Stimulated activated CD8-positive, alpha-beta memory T cell treated with anti-CD3 and anti-CD28 coated beads, Interleukin-7, amount 100 ng/mL, for 24 hours (primary cell): ENCODE measurements at places on chromosomes 12 and 14.

- DNase-seq = no peak
Observed at GRCh38 chr12:57894399-57895292, 46.7 kb upstream of the ATP23 start.

DNA sequence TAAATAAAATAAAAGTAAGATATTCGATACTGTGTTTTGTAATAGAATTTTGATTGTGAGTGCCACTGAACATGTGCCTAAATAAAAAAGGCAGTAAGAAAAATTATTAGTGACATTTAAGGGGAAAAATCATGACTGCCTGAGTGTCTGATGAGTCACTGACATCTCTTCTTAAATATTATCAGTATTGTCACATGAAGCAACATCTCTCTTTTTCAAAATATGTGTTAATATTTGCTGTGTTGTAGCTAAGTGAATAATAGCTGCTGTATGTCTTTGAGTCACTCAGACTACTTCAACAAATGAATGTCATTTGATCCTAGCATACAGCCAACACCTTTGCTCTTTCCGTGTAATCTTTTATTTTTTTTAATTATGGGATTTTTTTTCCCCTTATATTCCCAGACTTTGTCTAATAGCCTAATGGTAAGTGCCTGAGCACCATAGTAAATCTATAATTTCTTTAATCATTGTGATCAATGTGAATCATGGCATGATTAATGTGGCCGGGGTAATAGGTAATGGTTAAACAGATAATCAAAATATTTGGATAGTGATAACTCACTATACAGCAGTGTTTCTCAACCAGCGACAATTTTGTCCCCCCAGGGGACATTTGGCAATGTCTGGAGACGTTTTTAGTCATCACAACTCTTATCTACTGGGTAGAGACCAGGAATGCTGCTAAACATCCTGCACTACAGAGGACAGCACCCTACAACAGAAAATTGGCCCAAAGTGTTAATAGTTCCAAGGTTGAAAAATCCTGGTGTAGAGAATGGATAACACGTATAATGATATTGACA lies 11.7 kb upstream of the OTX2 start:
- no peak for DNase-seq

GRCh38 chr12:53677016-53677799 lies 1.3 kb upstream of the ATP5MC2 start:
- DNase-seq = no peak

GRCh38 chr14:36773136-36773540 lies 111.5 kb downstream of the PAX9 start:
- DNase-seq = no peak

GRCh38 chr14:54622192-54622958 lies 55.4 kb downstream of the SAMD4A start:
- DNase-seq = no peak

DNA sequence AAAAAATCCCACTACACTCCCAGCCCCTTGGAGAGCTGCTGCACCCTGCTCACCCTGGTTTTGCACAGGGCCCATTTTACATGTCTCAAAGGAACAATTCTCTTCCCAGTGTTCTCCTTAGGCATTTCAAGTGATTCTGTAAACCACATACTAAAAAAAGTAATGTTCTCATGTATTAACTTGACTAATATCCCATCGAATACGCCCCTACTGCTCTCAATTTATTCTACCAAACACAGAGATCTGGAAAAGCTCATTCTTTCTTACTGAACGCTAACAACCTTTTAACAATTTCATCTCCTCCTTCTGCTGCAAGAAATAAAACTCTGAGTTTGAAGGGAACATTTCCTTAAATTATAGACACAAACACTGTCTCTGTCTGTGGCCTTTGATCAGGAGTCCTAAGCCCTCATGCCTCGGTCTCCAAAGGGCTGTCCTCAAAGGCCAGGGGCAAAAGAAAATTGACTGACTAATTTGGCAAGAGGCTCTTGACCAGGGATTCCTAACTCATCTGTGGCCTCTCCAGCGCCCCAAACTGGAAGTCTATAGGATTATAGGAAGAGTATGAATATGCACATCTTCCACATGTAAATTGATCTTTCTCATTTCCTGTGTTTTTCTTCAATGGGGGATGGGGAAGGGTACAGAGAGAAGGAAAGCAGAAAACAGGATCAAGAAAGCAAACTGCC lies 17.1 kb upstream of the TSPAN11 start:
- DNase-seq = no peak

DNA sequence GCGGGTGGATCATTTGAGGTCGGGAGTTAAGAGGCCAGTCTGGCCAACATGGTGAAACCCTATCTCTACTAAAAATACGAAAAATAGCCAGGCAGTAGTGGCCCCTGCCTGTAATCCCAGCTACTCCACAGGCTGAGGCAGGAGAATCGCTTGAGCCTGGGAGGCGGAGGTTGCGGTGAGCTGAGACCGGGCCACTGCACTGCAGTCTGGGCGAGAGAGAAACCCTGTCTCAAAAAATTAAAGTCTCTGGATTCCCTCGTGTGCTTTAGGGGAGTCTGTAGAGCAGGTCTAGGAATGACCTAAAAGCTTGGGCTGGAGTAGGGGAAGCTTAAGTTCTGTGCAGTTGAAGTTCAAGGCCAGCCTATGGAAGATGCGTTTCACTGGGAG lies 697 bp upstream of the TULP3 start:
- DNase-seq = no peak

DNA sequence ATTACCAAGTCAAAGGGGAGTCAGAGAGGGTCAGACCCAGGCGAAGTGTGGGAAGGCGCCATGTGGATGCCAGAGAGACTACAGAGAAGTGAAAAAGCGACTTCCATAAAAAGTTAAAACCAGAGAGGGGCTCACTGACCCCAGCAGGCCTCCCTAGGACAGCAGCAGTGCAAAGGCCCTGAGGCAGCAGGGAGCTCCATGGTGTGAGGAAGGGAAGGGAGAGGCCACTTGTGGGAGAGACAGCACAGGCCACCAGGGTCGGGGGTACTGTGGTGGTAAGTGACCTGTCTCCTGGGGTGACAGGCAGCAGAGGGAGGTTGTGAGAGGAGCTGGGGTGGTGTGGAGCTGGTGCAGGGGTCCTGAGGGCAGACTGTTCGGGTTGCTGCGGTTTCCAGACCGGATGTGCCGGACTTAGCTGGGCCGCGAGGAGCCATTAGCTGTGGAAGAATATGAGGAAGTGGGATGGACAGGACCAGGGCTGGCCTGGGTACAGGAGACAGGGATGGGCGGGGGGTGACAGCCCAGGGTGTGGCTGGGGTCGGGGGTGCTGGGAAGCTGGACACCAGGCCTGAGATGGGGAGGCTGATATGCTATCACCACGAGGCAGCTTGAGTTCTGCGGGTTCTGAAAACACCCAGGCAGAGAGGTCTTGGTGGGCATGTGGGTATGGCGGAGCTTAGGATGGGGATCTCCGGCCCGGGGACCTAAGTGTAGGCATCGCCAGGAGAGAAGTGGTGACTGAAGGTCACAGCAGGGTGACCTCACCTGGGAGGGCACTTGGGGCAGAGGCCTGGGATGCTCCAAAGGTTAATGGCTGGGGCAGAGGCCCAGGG lies 22.7 kb downstream of the SETD1B start:
- DNase-seq = no peak

DNA sequence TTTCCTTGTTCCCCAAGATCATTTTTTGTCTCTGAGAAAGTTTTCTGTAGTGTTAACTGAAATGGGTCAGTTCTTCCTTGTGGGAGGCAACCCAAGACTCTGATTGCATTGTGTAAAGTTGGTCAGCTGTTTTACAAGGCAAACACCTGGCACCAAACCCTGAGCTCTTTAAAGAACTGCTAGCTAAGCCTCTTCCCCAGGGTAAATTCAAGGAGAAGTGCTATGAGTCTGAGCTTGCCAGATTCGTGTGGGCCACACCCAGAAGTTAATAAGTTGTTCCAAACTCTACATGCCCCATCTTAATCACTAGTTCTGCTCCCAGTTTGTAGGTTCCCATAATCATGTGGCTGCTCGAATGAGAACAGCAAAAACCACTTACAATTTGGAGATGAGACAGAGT lies 214.5 kb downstream of the BTG1 start:
- no peak for DNase-seq

GRCh38 chr12:102356690-102357089 lies 123.7 kb downstream of the IGF1 start:
- no peak for DNase-seq

- DNase-seq = no peak
Observed at GRCh38 chr12:73067616-73068015, 795.4 kb downstream of the TRHDE start.

DNA sequence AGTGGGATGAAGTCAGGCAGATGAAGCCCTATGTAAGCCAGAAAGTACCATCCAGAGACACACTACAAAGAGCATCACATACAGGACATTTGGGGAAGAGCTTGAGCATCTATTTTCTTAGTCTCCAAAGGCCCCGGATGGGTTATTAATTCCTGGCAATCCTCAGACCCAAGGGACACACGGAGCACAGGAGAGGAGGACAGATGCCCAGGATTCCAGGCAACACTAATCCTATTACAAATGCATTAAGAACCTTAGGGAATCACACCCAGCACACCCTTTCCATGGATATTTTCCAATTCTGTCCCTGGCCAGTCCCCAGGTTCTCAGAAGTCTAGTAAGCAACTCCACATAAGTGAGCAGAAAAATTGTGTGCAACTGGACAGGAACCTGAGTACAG lies 65.9 kb downstream of the CMKLR1 start:
- no peak for DNase-seq

GRCh38 chr12:29907461-29907860 lies 123.7 kb upstream of the TMTC1 start:
- no peak for DNase-seq

DNA sequence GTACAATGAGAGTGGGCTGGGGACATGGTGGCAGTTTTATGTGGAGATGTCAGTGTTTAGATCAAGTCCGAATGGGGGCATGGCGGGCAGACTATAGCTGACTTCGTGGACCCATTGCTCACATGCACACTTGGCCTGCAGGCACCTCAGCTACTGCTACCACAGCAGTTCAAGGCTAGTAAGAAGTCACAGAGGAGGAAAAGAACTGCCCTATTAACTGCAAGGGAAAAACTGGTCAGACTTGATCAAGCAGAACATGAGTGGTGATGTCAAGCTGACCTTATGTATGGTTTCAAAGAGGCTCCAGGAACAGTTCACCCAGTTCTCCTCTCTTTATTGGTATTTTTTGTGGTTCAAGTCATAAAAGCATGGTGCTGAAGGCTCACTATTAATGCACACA lies 30.2 kb upstream of the FRS2 start:
- no peak for DNase-seq

GRCh38 chr14:51462182-51462581 lies 189.5 kb upstream of the FRMD6 start:
- no peak for DNase-seq

- DNase-seq = no peak
Observed at GRCh38 chr12:107134558-107134957, 41.2 kb upstream of the CRY1 start.

- DNase-seq = no peak
Observed at GRCh38 chr14:66649498-66649897, 141.6 kb downstream of the GPHN start.

DNA sequence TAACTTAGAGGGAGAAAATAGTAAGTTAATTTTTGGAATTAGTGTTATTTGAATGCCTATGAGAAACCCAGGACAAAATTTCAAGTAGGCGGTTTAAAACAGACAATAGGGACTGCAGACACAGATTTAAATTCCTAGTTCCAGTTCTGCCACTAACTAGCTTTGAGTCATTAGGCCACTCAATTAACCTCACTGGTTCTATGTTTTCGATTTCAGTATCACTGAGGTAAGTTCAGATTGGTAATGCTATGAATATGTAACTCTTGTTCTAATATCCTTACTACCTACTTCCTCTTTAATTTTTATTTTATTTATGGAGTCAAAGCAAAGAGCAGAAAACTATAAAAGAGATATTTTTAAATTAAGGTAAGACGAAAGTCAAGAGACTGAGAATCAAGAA lies 52.6 kb downstream of the GALC start:
- DNase-seq = no peak

- DNase-seq = no peak
Observed at GRCh38 chr12:88448337-88448915, 131.8 kb downstream of the KITLG start.

DNA sequence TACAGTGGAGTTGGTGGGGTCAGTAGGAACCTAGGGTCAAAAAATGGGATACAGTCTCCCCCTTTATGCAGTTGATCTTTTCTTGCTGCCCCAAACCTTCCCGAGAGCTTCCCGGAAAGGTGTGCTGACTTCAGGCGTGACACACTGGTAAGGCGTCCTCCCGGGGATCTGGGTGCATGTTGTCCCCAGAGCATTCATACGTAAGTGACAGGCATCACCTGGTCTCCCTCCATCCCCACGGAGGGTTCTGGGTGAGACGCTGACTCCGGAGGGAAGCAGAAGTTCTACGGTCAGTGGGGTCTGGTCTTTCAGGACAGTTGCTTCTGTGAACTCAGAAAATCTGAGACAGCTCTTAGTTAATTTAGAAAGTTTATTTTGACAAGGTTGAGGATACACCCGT lies 159.6 kb upstream of the RTL1 start:
- DNase-seq = no peak

- no peak for DNase-seq
Observed at GRCh38 chr14:104545942-104546501, 33.5 kb upstream of the C14orf180 start.

DNA sequence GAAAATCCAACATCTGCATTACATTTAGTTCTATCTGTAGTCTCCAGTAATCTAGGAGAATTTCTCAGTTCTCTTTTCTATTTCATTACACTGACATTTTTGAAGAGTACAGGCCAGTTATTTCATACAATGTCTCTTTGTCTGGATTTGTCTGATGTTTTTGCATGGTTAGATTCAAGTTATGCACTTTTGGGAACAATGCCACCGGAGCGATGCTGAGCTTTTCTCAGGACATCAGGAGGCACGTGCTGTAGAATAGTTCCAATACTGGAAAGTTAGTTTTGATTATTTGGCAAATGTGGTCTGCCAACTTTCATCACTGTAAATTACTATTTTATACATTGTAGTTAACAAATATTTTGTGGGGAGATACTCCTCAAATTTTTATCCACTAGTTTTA lies 43.1 kb downstream of the ALDH1L2 start:
- DNase-seq = no peak
